Stimulated activated CD4-positive, alpha-beta T cell treated with anti-CD3 and anti-CD28 coated beads, Interleukin-15, amount 100 ng/mL, for 1 hour (primary cell): ENCODE measurements at places on chromosomes 4 and X.

- no peak for DNase-seq
These were observed 1.6 kb downstream of the TMEM187 start for GRCh38 chrX:153974003-153974725.

GRCh38 chrX:87941841-87942240 lies 424.2 kb downstream of the KLHL4 start:
- DNase-seq, result no peak

- no peak for DNase-seq
These were observed 97.0 kb upstream of the LDB2 start for GRCh38 chr4:16995451-16995850.

- no peak for DNase-seq
These were observed 2185.9 kb upstream of the TENM3 start for GRCh38 chr4:180057299-180057721.

- no peak for DNase-seq
These were observed 191.6 kb upstream of the LDB2 start for GRCh38 chr4:17090063-17090462.

GRCh38 chr4:24809815-24810405 lies 14.5 kb downstream of the SOD3 start:
- DNase-seq, result no peak

GRCh38 chr4:111066447-111066846 lies 443.6 kb upstream of the PITX2 start:
- no peak for DNase-seq

DNA sequence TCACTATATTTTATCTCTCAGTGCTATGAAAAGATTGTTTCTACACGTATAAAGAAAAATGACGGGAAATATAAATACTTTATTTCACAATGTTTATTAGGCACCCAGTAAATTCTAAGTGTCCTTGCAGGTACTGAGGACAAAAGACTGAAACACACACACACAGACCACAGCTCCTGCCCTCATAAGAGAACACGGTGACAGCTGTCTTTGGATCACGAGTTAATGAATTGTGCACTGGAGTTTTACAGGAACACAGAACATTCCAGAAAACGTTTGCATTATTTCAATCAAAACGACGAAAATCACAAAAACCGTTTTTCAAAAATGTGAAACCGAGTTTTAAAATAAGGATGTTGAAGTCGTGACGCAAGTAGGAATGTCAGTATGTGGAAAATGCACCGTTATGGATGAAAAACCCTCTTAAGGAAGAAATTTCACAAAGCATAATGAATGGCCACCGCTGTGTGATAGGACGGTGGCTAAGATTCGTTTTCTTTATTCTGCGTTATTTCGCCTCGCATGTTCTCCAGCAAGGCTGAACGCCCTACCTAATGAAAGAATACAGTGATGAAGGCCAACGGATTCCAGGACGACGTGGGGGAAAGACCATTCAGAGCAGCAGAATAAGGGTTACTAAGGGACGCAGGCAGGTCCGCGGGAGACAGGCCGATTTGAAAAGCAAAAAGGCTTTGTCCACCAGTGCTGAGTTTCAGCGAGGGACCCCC lies 24.2 kb downstream of the FAM156A start:
- DNase-seq, result no peak

- no peak for DNase-seq
These were observed 157.1 kb upstream of the PGRMC2 start for GRCh38 chr4:128444544-128445302.

- DNase-seq, result no peak
These were observed 620.2 kb upstream of the BOD1L1 start for GRCh38 chr4:14247767-14248166.

GRCh38 chr4:19478791-19479190 lies 772.9 kb upstream of the SLIT2 start:
- no peak for DNase-seq

- no peak for DNase-seq
These were observed 13.8 kb downstream of the NEXMIF start for GRCh38 chrX:74911494-74911893.

- DNase-seq, result no peak
These were observed at the start of gene ADGRG2 for GRCh38 chrX:19121898-19122640. TSS of gene ADGRG2 (minus strand) at chrX:19122468. CDS start at chrX:19068834, 53,634 bp downstream.

- DNase-seq, result no peak
These were observed 345.9 kb upstream of the NOCT start for GRCh38 chr4:138669479-138670315.

DNA sequence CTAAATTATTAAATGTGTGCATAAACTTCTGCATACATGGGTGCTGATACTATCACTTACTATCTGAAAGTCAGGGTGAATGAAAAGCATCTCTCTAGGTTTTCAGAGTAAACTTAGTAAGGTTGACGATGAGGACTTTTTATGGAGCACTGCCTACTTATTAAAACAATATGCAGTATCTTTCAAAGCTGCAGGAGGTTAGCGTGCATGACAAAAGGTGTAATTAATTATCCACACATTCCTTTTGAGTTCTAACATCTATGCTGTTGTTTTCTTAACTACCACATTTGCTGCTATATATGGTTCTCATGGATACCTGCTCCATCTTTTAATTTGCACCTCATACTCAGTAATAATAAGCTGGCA lies 256.2 kb downstream of the FSTL5 start:
- no peak for DNase-seq

DNA sequence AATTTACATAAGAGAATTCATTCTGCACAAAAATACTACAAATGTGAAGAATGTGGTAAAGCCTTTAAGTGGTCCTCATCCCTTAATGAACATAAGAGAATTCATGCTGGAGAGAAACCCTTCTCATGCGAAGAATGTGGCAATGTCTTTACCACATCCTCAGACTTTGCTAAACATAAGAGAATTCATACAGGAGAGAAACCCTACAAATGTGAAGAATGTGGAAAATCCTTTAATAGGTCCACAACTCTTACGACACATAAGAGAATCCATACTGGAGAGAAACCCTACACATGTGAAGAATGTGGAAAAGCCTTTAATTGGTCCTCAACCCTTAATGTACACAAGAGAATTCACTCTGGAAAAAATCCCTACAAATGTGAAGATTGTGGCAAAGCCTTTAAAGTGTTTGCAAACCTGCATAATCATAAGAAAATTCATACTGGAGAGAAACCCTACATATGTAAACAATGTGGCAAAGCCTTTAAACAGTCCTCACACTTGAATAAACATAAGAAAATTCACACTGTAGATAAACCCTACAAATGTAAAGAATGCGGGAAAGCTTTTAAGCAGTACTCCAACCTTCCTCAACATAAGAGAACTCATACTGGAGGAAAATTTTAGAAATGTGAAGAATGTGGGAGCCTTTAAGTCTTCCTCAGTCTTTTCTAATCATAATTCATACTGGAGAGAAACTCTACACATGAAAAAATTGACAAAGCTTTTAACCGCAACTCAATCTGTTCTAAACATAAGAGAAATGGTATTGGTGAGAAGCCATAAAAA lies 37.4 kb downstream of the ZNF718 start:
- DNase-seq, result no peak

- DNase-seq, result no peak
These were observed at the start of gene DCLK2 for GRCh38 chr4:150078041-150078578. TSS of gene DCLK2 (plus strand) at chr4:150078445. CDS start at chr4:150079028, 583 bp downstream.

GRCh38 chr4:56211202-56211601 lies 176.1 kb downstream of the AASDH start:
- DNase-seq, result no peak

- no peak for DNase-seq
These were observed 464.9 kb downstream of the PCDH7 start for GRCh38 chr4:31185014-31185585.

- DNase-seq, result no peak
These were observed 58.4 kb upstream of the COX18 start for GRCh38 chr4:73127839-73128453.

GRCh38 chr4:147899512-147899911 lies 167.6 kb downstream of the ARHGAP10 start:
- DNase-seq, result no peak

- DNase-seq, result no peak
These were observed 168.8 kb downstream of the ATRX start for GRCh38 chrX:77617206-77617605.
